ENCODE measurements at places on chromosomes 5 and 9.

DNA sequence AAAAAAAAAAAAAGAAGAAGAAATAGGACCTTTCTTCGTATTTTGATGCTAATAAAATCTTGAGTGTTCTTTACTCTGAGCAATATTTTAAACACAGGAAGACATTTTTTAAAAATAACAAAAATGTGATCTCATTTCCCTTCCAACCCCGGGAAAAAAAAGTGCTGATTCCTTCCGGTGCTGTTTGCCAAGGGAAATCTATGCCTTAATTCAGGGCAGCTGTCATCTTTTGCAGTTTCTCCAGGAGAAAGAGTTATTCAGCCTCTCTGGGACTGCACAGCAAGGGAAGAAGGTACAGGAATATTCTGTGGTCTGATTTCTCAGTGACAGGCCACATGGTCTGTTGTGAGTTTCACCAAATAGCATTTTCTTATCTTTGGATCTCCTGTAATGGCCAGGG lies 291.9 kb upstream of the IRX1 start:
- no peak for DNase-seq

GRCh38 chr5:175246889-175247520 lies 197.0 kb downstream of the DRD1 start:
- DNase-seq = no peak

DNA sequence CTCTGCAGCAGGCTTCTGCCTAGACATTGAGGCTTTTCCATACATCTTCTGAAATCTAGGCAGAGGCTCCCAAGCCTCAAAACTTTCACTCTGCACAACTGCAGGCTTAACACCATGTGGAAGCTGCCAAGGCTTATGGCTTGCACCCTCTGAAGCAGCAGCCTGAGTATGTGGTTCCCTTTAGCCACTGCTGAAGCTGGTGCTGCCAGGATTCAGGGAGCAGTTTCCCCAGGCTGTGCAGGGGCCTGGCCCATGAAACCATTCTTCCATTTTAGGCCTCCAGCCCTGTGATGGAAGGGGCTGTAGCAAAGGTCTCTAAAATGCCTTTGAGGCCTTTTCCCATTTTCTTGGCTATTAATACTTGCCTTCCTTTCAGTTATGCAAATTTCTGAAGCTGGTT lies 680.3 kb upstream of the FTMT start:
- no peak for DNase-seq

- DNase-seq = no peak
Observed at GRCh38 chr9:8604201-8604600, 804.6 kb upstream of the DMAC1 start.

- DNase-seq = no peak
Observed at GRCh38 chr5:103060424-103060954, 59.4 kb downstream of the GIN1 start.

GRCh38 chr9:105259731-105260612 lies 15.5 kb downstream of the SLC44A1 start:
- no peak for DNase-seq

- DNase-seq = no peak
Observed at GRCh38 chr9:87578625-87579024, 81.0 kb downstream of the DAPK1 start.

DNA sequence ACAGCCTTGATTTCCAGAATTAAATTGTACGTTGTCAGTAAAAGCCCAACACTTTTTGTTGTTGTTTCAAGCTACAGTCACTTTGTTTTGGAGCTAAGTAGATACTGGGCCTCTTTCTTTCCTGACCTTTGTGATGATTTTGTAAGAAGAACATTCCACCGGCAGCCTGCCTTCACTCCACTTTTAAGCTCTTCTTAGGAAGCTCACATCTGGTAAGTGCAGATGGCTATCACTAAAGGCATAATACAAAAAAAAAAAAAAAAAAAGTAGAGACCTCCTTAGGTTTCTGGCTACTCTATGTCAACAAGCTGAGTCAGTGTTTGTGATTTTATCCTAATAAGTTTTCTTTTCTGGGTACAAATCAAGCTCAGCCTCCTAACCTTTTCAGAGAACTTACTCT lies 1922.1 kb upstream of the WWC1 start:
- no peak for DNase-seq

DNA sequence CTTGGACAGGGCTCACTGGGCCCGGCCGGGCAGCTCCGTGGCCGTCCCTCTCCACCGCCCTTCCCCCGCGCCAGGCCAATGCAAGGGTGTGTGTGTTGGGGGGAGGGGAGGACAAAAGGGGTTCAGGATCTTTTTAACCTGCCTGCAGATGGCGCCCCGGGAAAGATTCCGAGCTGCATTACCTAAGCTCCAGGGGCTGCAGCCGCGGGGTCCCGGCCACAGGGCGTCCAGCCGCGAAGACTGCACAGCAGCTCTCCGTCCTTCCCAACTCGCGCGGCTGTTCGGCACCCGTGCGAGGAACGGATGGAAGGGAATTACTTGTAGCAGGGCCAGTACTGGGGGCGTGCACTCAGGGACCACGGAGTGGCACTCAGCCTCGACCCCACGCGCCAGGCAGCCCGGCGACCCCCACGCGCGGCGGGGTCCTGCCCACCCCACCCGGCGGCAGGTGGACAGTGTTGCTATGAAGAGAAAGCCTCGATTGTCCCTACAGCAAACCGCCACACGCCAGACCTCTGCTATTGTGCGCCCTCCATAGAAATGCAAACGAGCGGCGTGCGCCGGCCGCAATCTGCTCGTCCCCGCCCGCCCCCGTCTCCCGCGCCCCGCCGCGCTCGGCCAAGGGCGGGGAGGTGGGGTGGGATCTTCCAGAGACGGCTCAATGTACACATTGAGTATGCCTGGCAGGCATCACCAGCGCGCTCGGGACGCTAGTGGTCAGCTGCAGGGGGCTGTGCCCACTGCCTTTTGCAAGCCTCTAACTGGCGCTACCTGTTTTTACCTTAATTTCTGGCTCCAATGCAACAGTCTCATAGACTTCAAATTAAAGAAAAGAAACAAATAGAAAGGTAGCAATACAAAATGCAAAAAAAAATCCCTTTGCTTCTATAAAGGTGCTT lies 796 bp upstream of the GADD45G start:
- DNase-seq = no peak

- no peak for DNase-seq
Observed at GRCh38 chr9:121200356-121200755, 1.3 kb downstream of the RAB14 start.

- DNase-seq = no peak
Observed at GRCh38 chr5:72653586-72653985, 146.4 kb upstream of the ZNF366 start.

GRCh38 chr5:125376059-125376641 lies 629.7 kb upstream of the ZNF608 start:
- DNase-seq = no peak

DNA sequence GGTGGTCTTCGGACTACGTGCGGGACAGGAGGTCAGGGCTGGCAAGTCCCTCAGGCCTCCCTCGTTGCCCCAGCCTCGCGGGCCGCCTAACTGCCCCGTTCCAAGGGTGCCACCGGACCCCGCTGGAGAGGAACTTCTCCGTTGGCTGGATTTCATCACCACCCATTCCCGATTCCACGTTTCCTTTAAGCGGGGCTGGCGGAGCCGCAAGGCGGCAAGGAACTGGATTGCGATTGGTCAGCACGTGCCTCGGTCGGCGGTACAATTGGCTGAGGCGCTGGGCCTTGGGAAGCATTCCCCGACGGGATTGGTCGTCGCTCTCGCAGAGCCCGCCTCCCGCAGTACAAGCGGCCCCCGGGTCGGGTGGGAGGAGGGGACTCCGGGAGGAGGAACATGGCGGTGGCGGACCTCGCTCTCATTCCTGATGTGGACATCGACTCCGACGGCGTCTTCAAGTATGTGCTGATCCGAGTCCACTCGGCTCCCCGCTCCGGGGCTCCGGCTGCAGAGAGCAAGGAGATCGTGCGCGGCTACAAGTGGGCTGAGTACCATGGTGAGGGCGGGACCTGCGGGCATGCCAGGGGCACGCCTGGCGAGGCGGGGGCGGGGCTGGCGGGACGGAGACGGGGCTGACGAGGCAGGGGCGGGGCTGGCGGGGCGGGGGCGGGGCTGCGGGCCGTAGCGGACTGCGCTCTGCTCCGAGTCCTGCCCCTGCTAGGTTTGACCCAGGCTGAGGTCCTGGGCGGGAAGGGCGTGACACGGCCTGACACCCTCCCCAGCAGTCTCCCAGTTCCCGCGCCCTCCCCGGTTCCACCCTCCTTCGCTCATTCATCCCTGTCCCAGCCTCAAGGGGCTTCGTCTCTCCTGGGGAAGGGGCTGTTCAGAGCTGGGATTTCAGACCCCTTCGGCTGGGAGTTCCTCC lies at the start of gene PHPT1:
Gene PHPT1, plus strand, starts transcription at position 372 of the 922 bp plus-strand sequence. Its CDS starts 22 bp downstream, at position 394.
- DNase-seq = peak; percentile 91

GRCh38 chr5:208449-209114 lies 9.4 kb downstream of the CCDC127 start:
- no peak for DNase-seq

GRCh38 chr5:37966871-37967270 lies 127.0 kb upstream of the GDNF start:
- no peak for DNase-seq

- DNase-seq = no peak
Observed at GRCh38 chr9:135241381-135242048, 154.0 kb downstream of the OLFM1 start.

- DNase-seq = no peak
Observed at GRCh38 chr5:79590396-79590999, 21.7 kb upstream of the TENT2 start.

DNA sequence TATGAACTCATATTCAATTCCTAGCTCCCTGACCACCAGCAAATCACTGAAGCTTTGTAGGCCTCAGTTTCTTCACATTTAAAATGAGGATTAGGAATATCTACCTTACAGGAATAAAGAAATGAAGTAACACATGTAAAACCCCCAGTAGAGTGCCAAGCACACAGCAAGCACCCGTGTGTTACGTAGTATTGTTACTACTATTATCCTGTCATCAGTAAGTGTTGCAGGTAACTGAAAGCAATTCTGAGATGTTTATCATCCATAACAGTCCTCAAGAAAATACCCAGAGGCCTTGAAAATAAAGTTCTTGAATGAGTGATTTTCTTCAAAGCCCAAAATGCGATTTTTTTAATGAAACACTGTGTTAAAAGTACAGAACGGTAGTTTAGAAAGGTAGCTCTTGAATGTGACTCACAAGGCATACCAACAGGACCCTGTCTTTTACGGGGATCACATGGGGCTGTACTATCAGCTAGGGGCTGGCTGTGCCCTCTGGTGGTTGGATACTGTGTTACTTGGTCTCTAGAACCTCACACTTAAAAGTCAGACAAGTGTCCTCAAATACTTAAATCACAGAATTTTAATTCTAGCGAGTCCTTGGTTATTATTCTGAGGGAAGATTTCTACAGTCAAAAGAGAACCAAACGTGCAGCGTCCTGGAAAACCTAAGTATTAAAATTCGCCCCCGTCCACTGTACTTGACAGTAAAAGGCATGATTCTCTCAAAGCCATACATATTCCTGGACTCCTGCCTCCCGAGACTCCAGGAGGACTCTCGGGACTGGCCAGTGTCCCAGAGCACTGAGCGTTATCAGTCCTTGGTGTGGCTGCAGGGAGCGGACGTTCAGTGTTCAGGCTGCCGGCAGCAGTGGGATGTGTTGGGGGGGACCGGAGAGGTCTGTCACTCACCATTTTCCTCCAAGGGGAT lies 725 bp downstream of the NDUFB6 start:
- DNase-seq = peak; percentile 62

All from activated CD4-positive, CD25-positive, alpha-beta regulatory T cell (primary cell).